ENCODE measurements at places on chromosomes 3 and 15. TPM values are rescaled to one million over a fixed set of nuclear protein-coding genes. Genes with fewer than 3 reads are reported as not detected.

The GPR176 gene
- 68.7 TPM for polyA plus RNA-seq

DNA sequence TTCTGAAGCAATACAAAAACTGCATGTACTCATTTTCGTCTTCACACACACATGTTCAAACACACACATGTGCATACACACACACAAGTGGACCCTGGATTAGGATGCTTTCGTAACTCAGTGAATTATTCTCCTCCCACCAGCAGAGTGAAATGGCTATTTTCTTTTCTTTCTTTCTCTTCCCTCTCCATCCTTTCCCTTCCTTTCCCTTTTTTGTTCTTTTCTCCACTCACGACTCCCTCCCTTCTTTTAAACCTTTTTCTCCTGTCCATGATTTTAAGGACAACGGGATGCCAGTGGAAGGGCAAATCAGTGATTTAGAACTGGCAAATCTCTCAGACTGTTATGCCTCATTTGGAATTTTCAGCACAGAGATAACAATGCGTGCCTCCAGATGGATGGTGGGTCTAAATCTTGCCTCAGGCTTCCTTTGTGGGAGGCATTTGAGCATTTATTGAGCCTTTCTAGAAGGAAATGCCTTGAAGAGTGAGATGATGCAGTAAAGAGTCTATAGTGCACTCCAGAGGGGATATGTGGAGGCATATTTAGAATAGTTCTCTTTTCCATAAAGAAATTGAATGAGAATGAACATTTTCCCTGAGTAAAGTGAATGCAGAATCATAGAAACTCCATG lies 130.4 kb upstream of the SLC7A14 start:
- H3K27ac ChIP-seq = no peak overlapping the region
- no peak overlapping the region for H3K4me3 ChIP-seq
- H3K27me3 ChIP-seq = no peaks in the 10 kb centered on the region
- H3K4me1 ChIP-seq = peaks cover 7% of the 10 kb centered on the region
- no peak for DNase-seq
- no peaks in the 10 kb centered on the region for H3K36me3 ChIP-seq

GRCh38 chr3:43790060-43790459 lies 99.3 kb downstream of the ABHD5 start:
- no peaks in the 10 kb centered on the region for H3K4me1 ChIP-seq
- H3K27me3 ChIP-seq = peaks cover 14% of the 10 kb centered on the region
- H3K4me3 ChIP-seq = no peak overlapping the region
- no peaks in the 10 kb centered on the region for H3K36me3 ChIP-seq
- no peak for DNase-seq

GRCh38 chr15:63497642-63498467 lies 6.5 kb upstream of the USP3 start:
- H3K36me3 ChIP-seq = no peaks in the 10 kb centered on the region
- H3K4me1 ChIP-seq = peaks cover 19% of the 10 kb centered on the region
- no peak for DNase-seq
- peaks cover 5% of the 10 kb centered on the region for H3K27me3 ChIP-seq
- no peak overlapping the region for H3K27ac ChIP-seq
- no peak overlapping the region for H3K4me3 ChIP-seq

DNA sequence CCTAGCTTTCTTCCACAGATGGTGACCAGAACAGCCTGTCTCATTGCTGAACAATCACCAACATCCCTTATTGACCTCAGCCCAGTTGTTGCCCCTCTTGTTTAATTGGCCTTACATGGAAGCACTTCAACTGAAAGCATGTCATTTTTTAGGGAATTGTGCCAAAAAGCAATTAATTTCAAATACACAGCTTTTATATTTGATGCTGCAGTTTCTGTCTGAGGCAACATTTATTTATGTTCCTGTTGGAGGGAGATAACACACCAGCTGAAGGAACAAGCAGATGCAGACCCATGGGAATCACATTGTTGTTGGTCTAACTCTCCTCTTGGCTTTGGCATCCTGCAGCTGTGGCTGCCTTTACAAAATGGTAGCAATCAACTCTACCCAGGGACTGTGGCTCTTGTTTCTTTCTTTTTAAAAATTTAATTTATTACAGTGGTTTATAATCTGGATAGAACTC lies 498.1 kb upstream of the RGMA start:
- H3K4me3 ChIP-seq = no peak overlapping the region
- no peak for DNase-seq
- no peak overlapping the region for H3K27ac ChIP-seq
- no peaks in the 10 kb centered on the region for H3K36me3 ChIP-seq
- H3K27me3 ChIP-seq = no peaks in the 10 kb centered on the region

DNA sequence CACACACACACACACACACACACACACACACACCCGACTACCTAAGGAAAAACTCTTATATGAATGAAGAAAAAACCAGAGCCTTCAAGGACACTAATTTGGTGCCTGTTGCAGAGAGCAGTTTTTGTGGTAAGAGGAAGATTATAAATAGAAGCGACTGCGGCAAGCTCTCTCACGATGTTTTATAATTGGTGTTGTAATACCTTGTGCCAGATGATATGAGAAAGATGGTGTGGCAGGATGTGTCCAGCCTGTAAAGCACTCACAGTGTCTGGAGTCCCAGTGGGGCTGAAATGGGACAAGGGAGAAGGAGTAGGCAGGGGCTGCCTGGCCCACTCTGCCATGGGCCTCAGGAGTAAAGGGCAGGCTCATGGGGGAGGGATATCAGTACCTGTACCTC lies 839.9 kb downstream of the AGBL1 start:
- H3K4me1 ChIP-seq = no peaks in the 10 kb centered on the region
- H3K36me3 ChIP-seq = no peaks in the 10 kb centered on the region
- DNase-seq = no peak
